ENCODE measurements at places on chromosomes 6 and 20.
A peak's percentile ranks its signal among the peaks of the same experiment; 100 is the strongest.

DNA sequence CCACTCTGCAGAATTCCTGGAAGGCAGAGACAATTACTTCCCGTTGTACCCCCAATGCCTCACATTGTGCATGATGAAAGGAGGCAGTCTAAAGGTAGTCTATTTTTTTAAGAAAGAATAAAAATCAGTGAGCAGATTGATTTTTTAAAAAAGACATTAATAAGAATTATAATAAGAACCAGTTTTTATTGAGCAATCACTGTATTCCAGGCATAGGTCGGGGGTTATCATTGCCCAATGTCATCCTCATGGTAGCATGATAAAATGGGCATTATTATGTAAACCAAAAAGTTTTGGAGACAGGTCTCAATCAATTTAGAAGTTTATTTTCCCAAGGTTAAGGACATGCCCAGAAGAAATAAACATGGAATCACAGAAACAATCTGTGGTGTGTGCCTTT lies 14.0 kb upstream of the QKI start:
- DNase-seq = no peak

DNA sequence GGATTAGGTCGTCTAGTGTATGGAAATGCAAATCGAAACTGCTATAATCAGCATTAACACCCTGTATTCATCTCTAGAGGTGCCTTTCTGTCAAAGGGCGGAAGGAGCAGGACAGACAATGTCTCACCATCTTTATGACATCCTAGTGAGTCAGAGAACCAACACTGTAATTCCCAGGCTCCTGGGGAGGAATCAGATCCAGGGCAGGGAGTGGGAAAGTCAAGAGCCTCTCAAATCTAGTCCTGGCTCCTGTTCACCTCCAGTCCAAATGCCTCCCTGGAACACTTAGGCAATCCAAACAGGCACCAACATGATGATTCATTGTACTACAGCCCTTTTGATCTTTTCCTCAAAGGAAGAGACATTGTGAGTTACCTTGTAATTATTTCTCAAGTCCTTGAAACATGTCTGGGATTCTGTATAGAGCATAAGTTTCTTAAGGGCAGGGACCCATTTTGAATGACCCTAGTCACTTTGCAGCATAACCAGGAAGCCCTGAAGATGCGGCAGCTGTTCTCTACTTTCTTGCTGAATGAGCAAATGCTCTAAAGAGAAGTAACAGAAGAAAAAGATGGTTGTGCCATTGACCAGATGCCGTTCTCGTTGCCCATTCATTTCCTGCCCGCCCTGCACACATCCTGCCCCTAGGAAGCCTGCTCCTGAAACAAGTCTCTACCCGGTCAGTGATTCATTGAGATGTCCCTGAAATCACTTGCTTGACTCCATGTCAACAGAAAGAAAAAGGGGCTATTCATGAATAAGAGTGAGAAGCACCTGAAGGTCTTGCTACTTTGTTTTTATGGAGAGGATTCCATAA lies 112.8 kb upstream of the JARID2 start:
- no peak for DNase-seq

DNA sequence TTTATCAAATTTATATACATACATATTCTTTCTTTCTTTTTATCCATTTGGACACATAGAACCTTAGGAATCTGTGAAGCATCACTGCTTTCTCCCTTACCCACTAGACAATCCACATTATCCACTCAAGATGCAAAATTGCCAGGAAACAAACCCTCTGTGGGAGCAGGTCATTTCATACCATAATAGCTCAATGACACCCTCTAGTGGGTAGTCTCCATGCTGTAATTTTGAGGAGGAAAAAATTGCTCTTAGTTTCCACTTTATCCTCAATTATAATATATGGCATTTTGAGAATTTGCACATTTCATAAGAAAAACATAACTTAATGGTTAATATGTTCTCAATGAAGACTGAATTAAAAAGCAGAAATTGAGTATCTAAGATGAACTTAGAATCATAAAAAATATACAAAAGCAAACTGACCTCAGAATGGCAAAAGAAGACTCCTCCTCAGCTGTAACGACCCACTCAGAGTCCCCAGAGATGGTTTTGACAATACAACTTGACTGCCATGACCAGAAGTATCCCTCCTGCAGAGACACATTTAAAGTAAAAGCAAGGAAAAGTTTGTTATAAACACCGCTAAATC lies 164.1 kb downstream of the FRK start:
- no peak for DNase-seq

- no peak for DNase-seq
Observed at GRCh38 chr6:122389704-122390372, 9.6 kb upstream of the HSF2 start.

DNA sequence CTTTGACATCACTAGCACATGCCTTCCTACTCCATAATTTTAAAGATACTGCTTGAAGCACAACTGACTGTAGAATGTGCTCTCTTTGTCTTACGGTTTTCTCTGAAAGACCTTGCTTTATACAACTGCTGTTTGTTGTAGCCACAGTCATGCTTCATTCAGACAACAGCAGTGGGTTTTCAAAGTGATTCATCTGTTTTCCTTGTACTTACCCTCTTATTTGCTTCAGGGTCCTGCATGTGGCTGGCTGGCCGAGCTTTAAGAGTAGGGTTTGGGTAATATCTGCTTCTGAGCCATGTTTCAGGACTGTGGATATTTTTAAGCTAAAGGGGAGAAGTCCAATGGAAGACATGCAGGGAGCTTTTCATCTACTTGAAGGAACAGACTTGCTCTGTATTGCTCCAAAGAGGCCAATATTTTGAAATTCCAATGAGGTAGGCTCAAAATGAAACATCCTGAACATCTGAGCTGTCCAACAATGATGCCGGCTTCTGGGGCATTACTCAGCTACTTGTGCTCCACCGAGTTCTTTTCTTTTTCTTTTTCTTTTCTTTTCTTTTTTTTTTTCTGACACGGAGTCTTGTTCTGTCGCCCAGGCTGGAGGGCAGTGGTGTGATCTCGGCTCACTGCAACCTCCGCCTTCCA lies 160.2 kb upstream of the SGK1 start:
- DNase-seq = peak; percentile 30

DNA sequence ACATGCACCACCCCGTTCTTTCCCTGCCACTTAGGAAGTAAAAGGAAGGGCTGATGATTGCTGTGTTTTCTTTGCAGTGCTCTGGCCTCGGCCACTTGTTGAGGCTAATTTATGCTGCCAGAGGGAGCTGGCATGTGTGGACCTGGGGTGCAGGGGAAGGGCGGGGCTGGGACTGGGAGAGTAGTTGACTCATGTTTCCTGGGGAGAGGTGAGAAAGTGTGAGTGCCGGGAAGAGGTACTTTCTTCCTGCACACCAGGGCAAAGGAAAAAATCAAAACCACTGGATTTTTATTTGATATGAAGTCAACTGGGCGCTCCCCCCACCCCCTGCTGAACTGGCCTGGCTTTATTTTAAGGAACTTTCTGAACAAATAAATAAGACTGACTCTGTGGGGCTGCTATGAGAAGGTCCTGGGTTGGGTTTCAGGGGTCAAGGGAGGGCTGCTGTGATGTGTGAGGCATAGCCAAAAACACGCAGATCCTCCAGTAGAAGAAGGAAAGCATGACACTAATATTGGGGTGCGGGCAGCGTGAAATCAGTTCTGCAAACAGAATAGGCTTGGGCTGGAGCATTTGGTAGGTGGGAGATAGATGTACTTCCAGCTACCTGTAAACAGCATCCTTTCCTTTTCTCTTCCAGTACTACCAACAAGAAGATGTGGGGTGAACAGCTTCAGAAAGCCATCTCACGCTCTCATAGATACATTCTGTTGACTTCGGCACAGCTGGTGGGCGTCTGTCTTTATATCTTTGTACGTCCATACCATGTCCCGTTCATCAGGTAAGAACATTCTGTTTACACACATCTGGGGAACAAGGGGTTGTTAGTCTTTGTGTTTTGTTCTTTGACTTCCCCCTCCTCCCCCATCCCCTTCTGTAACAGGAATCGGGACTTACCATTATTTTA lies 87.5 kb downstream of the SYNJ2 start:
- DNase-seq = no peak

- no peak for DNase-seq
Observed at GRCh38 chr6:7993952-7994351, 70.2 kb downstream of the BLOC1S5 start.

- no peak for DNase-seq
Observed at GRCh38 chr6:3800850-3801591, 48.2 kb upstream of the FAM50B start.

DNA sequence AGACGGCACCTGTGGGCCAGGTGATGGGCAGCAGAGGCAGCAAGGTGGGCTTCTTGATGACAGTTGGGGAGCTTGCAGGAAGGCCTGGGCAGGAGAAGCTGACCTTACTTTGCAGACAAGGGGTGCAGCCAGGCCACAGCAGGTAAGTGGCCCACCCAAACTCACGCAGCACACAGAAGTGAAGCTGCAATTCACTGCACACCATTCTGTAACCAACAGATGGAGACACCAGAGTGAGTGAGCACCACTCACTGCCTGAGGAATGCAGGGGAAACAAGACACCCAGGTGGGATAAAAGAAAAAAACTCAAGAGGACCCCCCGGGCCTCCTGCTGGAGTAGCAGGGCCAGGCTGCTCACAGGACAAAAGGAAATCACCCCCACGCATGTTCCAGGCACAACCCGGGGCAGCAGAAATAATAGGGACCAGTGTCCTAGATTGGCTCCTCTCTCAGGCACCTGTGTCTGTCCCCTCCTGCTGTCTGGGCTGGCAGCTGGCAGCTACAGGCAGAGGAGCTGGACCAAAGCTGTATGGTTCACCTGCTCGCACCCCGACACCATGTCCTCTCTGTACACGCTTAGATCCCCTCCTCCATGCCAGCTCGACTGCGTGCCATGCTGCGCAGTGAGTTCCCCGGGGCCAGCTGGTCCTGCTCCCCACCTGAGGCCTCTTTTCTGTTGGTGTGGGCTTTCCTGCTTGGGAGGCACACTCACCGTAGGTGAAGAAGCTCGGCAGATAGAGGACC lies 4.9 kb downstream of the MTCH1 start:
- DNase-seq = no peak

GRCh38 chr6:146027586-146028251 lies 1.1 kb upstream of the GRM1 start:
- DNase-seq = no peak

- DNase-seq = no peak
Observed at GRCh38 chr6:15362274-15363160, 116.6 kb downstream of the JARID2 start.

DNA sequence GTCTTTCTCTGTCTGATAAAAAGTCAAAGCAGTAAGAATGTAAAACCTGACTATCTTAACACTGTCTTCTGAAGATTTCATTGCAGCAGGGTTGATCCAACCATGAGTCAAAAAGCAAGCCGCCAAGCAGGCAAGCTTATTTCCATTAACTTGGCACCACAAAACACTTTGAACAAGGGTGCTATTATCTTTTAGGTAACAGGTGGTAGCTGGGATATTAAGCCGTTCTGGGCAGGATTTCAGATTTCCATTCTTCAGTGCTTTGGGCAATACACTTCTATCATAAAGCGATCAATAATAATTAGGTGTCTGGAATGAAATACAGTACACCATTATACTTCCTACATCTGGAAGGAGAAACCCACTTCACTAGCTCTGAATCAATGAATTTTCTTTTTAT lies 181.9 kb downstream of the TBC1D7 start:
- no peak for DNase-seq

GRCh38 chr6:56741472-56741871 lies 98.8 kb upstream of the DST start:
- no peak for DNase-seq

DNA sequence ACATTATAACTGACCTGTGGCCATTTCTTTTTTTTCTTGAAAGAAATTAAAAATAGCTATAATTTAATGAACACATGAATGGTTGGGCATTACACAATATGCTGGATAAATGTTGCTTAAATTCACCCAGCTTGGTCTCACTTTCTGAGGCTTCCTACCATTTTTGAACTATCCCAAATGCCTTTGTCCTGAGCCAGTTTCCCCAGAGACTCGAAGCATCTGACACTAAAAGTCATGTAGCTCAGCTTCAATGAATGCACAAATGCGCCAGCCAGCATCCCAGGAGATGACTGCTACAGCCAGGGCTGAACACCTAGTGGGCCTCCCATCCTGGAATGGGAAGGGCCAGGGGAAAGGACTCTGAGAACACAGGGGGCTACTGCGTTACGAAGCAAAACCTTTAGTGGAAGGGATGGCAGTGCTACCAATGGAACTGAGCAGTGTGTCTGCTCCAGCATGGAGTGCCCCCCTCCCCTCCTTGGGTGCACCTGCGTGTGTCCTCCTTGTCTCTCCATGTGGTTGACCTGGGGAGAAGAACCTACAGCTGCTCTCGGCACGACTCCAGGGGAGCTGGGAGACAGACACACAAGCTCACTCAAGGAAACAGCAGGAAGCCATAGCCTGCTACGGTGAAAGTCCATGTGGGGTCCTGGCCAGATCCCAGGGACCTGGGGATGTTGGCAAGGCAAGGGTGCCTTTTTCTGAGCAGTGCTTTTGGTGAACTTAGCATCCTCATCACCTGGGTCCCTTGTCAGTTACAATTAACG lies 60.9 kb downstream of the IRF4 start:
- no peak for DNase-seq

DNA sequence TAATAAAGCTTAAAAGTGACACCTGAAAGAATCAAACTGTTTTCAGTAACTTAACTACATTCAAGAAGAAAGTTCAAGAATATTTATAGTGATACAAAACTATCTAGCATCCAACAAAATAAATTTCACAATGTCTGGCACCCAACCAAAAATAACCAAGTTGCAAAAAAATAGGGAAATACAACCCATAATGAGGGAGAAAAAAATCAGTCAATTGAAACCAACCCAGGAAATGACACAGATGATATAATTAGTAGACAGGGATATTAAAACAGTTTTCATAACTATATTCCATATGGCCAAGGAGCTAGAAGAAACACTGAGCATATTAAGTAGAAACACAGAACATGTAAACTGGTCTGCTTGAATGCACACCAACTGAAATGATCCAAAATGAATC lies 120.2 kb upstream of the BEND3 start:
- DNase-seq = no peak

DNA sequence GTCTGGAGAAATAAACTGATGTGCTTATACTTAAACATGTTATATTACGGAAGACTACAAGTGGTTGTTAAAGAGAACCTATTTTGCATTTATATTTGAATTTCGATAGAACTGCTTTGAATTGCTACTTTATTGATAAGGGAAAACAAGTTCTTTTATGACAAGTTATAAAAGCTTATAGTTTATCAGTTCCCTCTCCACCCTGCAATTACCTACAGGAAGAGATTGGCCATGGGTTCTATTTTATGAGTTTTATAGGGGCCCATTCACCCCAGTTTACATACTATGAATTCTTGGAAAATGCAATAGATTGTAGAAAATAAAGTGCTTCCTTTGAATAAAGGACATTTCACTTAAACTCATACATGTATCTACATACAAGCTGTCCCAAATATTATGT lies 144.4 kb downstream of the AHI1 start:
- DNase-seq = no peak

- DNase-seq = no peak
Observed at GRCh38 chr20:61185841-61186601, 66.0 kb upstream of the CDH4 start.

GRCh38 chr6:128570680-128571063 lies 50.3 kb upstream of the PTPRK start:
- DNase-seq = no peak

- DNase-seq = no peak
Observed at GRCh38 chr6:124078169-124078568, 274.5 kb downstream of the NKAIN2 start.

GRCh38 chr6:25127076-25127837 lies 151.9 kb upstream of the CARMIL1 start:
- DNase-seq = no peak

Data from activated CD4-positive, alpha-beta T cell treated with anti-CD3 and anti-CD28 coated beads, Interleukin-2, amount 10 ng/mL, durations not matched to agents 24 days and 14 days (primary cell).